ENCODE measurements at places on chromosomes 1 and 21.

GRCh38 chr1:240056350-240056749 lies 35.3 kb upstream of the FMN2 start:
- no peak for DNase-seq

DNA sequence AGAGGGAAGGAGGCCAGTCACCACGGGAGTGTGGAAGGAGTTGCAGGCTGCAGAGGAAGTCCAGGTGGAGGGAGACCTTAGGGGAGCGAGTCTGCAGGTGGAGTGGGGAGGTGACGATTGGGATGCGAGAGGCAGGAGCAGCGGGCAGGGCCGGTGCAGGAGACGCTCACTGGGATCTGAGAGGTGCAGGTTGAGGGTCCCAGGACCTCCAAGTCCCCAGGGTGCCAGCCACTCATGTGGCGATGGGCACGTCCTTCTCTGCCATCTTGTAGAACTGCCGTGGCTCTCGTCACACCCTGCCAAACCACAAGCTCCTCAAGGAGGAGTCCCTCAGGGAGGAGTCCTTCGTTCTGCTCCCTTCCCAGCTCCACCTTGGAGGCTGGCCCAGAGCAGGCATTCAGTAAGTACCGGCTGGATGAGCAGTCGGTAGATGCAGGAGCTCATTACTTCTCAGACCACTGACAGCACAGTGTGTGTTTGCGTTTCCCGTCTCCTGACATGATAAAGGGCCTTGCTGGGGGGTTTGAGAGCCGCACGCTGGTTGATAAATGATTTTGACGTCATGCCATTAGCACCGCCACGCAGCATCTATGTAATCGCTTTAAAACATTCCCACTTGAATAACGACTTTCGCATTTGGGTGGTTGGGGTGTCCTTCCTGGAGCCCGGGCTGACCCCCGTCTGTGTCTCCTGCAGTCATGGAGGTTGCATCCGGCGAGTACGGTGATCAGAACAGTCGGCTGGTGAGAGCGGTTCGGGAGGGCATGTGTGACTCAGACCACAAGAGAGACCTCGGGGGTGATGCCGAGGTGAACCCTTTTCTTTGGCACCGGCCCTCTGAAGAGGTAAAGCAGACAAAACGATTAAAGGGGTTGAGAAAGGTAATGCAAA lies 27.8 kb downstream of the TFF3 start:
- DNase-seq, result no peak

- DNase-seq, result no peak
Measured at GRCh38 chr1:115051850-115052249, 22.2 kb downstream of the TSHB start.

DNA sequence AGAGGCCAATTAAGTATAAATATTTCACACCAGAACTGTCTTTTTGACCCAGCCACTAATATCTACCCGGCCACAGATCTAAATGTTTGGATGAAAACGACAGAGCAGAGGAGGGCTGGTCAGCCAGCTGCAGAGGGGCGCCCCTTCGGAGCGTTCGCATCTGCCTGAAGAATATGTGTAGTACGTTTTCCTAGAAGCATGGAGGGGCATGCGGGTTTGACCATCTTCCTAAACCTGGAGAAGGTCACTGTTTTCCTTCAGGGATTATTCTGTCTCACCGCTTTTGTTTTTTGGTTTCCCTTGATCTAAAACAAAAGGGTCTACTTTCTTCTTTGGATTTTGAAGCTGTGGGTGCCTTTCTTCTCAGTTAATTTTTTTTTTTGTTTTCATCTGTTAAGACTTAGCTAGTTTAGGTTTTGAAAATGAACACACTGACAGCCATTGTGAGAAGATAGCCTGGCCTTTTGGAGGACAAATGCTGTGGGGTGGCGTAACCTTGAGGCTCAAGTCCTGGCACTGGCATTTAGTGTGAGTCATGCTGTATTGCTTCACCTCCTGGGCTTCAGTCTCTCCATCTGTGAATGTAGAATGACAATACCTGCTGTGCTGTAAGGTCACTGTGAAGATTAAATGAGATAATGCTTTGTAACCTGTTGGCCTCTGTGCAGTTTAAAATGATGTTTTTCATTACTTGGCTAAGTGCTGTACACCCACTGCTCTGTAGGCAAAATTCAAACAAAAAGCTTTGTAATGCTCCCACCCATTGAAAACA lies 74.1 kb upstream of the IRF2BP2 start:
- DNase-seq, result no peak

GRCh38 chr1:65866439-65866838 lies 73.7 kb downstream of the PDE4B start:
- no peak for DNase-seq

DNA sequence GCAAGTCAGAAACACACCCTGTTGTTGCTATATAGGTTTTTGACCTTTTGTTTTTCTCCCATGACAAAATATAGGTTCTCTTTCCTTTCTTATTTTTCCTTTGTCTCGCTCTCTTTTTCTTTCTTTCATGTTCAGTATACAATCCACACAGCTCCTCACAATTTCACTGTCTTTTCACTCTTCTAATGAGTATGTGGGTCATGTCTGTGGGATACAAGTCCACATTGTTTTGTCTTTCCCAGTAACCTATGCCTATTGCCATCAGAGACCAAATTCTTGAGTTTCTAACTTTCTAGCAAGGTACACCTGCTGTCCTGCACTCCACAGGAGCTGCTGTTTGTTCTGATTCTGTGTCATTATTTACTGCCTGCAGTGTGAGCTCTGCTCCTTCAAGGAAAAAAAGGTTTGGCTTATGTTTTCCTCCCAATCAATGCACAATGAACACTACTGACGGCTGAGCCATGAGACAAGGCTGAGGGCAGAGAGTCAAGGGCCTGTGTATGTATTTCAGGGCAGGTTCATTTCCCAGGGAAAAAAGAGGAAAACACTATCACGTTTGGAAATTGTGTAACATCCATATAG lies 453.8 kb downstream of the NEGR1 start:
- DNase-seq, result no peak

DNA sequence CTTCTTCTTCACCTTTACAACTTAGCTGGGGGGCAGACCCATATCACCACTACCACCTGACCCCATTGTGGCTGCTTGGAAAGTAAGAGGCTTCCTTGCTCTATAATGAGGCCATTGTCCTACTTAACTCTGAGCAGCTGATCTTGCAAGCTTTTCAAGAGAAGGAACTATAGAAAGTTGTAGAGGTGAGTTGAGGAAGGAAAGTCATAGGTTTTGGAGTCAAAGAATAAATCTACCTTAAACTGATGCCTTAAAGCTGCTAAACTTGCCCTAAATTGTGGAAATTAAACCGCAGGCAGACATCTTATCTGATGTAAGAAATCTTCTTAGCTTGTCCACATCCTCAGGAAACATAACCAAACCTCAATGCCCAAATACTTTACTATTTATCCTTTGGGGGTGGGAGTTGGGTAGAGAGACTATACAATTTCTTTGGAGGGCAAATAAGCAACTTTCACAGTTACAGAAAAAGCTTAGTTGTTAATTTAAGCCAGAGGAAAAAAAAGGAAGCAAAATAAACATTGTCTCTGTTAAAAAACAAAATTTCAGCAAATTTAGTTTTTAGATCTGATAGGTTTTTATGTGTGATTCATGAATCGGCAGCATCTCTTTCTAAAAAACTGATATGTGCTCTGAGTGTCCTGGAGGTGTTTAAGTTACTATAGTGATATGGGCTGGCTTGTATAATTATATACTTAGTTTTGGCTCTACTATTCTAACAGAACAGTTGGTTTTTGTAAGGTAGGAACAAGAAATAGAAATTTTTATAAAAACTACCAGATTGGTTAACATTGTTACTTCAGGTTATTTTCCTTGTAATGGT lies 4.7 kb downstream of the IL23R start:
- no peak for DNase-seq

DNA sequence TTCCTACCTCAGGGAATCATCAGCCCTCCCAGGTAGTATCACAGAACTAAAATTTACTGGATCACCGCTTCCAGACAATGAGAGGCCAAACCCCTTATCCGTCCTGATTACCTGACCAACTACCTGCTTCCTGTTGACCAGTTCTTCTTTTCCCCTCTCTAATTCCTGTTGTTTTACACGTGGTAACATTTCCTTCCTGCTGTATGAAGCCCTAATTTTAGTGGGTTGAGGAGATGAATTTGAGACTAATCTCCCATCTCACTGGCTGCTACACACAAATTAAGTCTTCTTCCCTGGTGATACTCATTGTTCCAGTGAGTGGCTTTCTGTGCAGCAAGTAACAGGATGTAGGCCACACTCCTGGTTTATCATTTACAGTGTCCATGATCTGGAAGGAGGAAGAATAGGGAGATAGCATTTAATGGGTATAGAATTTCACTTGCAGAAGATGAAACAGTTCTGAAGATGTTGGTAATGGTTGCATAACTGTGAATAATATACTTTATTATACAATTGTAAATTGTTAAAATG lies 2112.9 kb downstream of the NCAM2 start:
- DNase-seq, result no peak

DNA sequence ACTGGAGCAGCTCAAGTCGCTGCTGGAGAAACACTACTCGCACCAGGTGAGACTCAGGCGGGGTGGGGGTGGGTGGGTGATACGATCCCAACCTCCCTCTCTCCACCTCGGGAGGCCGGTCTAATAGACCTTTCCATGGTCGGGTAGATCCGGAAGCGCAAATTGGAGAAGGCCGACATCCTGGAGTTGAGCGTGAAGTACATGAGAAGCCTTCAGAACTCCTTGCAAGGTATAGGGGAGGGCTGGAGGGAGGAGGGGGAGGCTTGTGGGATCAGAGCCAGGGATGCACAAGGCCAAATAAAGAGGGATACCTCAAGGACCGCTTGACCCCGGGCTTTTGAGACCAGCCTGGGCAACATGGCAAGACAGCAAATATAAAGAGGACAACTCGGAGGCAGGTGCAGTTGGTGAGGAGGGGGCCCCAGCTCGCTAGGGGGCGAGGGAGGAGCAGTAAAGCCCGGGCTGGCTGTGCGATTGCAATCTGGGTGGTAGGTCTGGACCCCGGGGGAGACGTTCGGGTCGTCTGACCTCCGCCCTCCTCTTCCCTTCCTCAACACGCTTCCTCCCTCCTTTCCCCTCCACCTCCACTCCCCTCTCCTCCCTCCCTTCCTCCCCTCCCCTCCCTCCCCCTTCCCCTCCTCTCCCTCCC lies 546 bp downstream of the HES3 start:
- DNase-seq, result no peak

DNA sequence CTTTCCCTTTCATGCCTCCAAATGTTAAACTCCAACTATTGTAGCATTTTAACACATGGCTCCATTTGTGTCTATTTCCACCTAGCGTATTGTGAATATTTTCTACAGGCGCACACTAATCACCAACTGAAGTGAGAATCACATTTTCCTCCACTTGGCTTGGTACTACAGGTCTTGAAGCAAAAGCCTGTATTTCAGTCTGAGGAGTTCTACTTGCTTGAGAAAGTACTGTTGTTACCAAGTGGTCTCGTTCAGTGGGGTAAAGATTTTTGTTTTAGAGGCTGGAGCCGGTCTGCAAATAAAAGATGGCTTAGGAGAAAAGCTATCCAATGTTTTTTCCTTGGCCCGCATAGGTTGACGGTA lies 550 bp upstream of the PTBP2 start:
- no peak for DNase-seq

- DNase-seq, result no peak
Measured at GRCh38 chr1:55164906-55165305, 50.3 kb downstream of the USP24 start.

- no peak for DNase-seq
Measured at GRCh38 chr1:114108751-114109255, 44.9 kb downstream of the SYT6 start.

DNA sequence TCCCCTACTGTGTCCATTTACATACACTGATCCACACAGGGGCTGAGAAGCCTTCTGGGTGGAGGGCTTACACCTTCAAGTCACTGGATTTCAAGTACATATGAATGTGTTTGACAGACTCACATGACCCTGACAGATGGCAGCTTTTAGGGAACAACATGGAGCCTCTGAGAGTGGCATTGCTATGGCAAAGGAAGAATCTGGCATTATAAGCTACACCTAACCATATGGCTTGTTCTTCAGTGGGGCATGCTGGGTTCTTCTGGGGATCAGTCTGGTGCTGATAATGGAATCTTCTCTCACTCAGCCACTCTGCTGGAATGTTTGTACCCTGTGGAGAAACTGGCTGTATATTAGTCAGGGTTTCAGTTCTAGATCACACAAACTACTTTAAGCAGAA lies 68.5 kb upstream of the PDE4B start:
- DNase-seq, result no peak

GRCh38 chr1:55034476-55035133 lies 4.7 kb upstream of the PCSK9 start:
- DNase-seq, result no peak

GRCh38 chr1:207825719-207826556 lies 74.1 kb downstream of the CD46 start:
- no peak for DNase-seq

- no peak for DNase-seq
Measured at GRCh38 chr1:151443846-151444782, 15.2 kb downstream of the POGZ start.

DNA sequence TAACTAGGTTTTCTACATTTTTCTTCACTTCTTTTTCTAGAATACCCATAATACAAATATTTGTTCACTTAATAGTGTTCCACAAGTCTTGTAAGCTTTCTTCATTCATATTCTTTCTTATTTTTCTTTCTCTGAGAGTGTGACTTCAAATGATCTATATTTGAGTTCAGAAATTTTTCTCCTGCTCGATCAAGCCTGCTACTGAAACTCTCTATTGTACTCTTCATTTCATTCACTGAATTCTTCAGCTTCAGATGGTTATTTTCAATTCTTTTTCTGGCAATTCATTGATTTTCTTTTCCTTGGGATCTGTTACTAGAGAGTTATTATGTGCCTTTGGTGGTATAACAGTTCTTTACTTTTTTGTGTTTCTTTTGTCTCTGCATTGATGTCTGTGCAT lies 82.5 kb upstream of the CAMK1G start:
- no peak for DNase-seq

- DNase-seq, result no peak
Measured at GRCh38 chr1:59052166-59052590, 244.7 kb upstream of the FGGY start.

DNA sequence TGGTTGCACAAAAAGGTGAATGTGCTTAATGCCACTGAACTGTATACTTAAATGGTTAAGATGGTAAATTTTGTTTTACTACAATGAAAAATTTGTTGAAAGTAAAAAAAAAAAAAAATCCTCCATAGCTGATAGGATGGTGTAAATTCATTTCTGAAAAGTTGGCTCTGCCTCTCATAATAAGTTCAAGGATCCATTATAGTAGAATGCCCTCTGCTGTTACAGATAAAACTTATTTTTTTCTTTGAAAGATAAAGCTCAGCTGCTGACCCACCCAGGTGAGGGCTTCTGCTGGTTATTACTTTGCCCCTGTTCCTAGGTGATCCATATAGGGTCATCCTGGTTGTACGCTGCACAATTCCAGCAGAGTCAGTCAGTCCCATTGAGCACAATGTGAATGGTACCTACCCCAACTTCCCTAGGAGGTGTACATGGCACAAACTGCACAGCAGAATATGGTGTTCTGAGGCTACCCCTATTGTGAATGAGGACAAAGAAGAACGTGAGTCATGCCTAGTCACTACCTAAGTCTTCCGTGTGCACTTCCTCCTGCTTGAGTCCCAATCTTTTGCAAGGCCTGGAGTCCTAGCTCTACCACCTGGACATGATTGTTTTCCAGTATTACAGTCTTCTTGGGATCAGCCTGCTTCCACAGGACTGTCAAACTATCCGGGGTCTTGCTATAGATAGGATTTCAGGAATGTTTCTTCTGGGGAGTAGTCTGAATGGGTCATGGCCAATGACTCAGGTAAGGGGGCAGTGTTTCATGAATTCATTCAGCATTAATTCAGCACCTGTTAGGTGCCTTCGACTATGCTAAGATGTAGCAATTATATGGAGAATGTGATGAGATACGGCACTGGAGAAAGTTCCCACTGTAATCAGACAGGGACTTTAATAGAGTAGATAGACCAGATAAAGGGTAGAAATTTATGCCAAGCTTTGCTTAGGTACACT lies 20.8 kb upstream of the CD5L start:
- DNase-seq, result no peak

- no peak for DNase-seq
Measured at GRCh38 chr1:103529746-103530145, 4.2 kb downstream of the RNPC3 start.
